Foreskin fibroblast (primary cell): ENCODE measurements at places on chromosomes 1 and 21.
A peak's percentile ranks its signal among the peaks of the same experiment; 100 is the strongest.

DNA sequence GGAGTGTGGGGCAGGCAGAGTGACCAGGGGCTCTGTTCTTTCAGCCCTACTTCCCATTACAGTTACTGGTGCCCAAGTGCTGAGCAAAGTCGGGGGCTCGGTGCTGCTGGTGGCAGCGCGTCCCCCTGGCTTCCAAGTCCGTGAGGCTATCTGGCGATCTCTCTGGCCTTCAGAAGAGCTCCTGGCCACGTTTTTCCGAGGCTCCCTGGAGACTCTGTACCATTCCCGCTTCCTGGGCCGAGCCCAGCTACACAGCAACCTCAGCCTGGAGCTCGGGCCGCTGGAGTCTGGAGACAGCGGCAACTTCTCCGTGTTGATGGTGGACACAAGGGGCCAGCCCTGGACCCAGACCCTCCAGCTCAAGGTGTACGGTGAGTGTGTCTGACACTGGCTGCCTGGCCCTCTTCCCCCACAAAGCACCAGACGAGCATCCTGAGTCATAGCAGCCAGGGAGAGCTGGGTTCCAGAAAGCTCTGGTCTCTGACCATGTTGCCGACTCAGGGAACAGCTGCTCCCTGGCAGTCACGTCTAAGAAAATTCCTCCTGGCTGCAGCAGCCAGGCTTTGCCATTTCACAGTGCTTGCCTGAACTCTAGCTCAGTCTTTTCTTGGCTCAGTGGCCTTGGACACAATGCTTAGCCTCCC, 3.3 kb downstream of the SLAMF8 start:
- peak; percentile 57 for DNase-seq

DNA sequence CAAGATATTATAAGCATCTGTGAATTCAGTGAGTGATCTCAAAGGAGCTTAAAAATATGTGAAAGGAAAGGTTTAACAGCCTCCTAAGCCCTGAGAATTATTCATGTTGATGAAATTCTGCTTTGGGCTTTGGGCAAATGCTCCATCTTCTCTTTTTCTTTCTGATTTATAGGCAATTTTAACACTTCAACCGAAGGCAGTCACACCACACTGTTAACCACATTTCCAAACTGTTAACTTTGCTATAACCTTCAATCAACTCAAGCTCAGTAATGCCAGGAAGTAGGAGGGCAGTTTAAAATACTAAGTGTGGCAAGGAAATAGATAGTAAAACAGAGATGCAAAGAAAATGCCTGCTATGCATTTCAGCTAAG, 54.4 kb upstream of the NEK7 start:
- peak; percentile 47 for DNase-seq

DNA sequence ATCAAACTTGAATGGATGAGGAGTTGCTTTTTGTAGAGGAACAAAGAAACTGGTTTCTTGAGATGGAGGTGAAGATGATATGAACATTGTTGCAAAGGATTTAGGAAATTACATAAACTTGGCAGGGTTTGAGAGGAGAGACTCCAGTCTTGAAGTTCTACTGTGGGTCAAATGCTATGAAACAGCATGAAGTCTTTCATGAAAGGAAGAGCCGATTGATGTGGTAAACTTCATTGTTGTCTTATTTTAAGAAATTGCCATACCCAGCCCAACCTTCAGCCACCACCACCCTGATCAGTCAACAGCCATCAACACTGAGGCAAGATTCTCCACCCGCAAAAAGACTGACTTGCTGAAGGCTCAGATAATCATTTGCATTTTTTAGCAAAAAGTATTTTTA, 52.2 kb downstream of the SIPA1L2 start:
- no peak for DNase-seq

DNA sequence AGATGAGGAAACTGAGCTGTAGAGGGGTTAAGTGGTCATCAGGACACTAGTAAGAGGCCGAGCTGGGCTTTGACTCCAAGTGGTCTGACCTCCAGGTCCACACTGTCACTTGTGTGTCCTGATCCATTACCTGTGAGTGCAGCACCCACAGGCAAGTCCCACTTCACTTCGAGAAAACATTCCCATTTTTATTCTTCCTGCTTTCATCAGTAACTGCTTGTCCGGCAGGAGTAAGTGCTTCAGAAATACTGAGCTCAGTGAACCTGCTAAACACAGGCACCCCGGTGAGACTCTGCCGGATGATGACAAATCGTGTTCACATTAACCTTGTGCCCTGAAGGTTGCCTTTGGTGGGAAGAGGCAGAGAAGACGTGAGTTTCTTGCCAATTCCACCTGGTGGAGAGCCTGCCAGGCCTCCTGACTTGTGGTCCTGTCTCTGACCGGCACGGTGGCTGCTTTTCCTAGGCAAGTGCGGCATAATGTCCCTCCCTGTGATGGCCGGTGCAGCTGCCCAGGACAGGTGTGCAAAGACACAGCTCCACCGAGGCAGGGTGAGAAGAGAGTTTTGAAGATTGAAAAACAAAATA, 29.4 kb downstream of the ZBTB18 start:
- no peak for DNase-seq

- no peak for DNase-seq
Observed at GRCh38 chr1:209667708-209668107, 7.5 kb upstream of the G0S2 start.

- peak; percentile 24 for DNase-seq
Observed at GRCh38 chr21:43884861-43885417, 19.9 kb downstream of the AGPAT3 start.

GRCh38 chr1:44924835-44925464, 61.4 kb downstream of the EIF2B3 start:
- DNase-seq: peak; percentile 73

DNA sequence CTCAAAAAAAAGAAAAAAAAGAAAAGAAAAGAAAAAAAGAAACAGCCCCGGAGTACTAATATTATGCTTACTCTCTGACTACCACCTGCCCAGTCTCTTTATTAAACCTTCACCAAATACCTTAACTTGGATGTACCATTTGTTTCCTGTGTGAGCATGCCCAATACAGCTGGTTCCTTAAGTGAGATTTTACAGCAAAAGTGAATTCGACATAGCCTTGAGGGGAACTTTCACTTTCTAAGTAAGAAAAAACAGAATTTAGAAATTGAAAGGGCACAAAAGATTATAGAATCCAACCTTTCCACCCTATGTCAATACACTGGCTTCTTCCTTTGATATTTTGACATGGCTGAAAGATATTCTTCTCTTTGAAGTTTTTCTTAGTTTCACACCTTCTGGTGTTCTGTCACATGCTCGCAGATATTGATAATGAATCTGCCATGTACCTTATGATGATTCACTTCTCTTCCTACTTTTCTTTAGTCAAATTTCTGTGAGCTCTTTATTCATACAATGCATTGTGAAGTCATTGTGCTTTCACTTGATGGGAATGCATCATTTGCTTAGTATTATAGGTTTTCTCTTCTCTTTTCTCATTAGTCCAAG, 5.2 kb upstream of the GIPC2 start:
- DNase-seq: no peak

DNA sequence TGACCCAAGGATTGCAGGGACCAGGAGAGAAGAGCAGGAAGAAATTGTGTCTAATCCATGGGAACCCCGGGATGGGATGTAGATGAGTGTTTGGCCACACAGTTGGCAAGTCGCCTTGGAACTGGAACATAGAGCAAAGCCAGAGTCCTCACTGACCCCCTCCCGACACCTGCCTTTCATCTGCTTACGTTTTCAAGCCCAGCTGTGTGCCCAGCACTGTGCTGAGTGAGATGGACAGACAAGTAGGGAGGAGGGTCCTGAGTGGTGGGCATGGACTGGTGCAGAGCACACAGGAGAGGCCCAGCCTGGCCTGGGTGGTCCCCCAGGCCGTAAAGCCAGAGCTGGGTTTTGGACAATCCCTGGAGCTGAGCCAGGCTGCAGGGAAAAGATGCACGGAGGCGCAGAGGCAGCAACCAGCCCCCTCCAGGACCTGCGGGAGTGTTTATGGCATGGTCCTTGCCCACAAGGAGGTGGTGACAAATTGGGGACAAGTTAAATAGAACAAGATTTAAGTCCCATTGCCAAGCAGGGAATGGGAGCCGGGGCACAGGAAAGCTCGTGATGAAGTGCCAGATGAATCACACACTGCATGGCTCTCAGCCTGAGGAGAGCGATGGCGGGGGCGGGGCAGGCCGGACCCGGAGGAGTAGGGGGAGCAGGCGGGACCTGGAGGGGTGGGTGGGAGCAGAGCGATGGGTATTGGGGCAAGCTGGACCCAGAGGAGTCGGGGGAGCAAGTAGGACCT, 157.8 kb upstream of the VAMP3 start:
- DNase-seq: no peak

DNA sequence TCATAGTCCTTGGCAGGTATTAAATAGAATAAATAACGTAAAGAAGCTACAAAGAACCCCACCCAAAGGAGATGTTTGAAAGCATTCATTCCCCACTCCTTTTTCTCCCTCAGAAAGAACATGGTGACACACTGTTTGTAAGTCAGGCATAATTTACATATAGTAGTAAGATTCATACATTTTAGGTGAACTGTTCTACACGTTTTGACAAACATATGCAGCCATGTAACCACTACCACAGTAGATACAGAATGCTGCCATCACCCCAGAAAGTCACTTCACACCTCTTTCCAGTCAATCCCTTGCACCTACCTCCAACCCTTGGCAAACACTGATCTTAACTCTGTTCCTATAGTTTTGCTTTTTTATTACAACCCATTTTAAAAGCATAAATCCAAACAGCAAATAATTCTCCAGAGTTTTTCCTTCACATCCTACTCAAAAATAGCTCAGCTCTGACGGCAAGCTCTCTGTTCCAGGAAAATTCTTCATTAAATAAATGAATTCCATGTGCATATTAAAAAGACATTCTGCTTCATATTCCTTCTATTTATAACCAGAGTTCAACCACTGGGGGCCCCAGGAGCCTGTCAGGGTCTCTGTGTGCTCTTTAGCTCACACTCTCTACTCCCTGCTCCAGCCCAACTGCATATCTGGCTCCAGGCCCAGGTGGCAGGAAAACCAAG, 258.8 kb downstream of the PLPP3 start:
- DNase-seq: no peak

DNA sequence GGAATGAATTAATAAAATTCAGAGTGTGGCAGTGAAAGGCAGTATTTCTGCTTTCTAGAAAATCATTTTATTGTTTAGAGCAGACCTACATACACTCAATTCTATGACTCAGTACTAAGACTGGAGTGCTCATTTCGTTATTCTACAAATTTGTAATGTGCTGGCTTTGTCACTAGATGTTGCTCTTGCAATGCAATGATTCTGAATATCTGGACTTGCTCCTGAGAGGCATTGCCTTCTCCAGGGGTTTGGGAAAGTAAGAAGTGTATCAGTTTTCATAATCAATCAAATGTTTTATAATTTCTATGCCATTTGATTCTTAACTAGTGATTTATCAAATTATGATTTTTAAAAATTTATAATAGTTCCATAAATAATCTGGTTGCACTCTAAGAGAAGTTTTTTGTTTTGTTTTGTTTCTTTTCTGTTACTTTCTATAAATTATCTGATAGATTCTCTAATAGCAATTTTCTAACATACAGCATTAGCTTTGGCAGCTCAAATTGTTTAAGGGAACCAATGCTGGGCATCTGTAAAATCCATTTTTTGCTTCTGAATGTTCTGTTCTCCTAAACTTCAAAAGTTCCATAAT, 280.5 kb upstream of the SGIP1 start:
- peak; percentile 84 for DNase-seq

DNA sequence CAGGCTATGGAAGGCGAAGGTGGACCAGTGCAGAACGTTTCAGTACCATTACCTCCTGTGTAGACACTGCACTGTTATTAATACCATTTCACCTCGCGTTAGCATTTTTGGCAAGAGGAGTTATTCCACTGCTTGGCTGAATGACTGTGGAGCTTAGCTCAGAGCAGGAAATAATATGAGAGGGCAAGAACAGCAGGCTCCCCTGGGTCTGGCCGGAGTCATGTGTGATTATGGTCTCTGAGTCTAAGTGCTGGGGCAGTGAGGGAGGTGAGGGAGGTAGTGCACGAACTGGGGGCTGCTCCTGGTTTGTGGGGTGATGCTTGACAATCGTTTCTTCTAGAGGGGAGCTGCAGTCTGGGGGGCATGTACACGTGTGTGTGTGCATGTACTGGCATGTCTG, 82.9 kb downstream of the MDM4 start:
- no peak for DNase-seq

DNA sequence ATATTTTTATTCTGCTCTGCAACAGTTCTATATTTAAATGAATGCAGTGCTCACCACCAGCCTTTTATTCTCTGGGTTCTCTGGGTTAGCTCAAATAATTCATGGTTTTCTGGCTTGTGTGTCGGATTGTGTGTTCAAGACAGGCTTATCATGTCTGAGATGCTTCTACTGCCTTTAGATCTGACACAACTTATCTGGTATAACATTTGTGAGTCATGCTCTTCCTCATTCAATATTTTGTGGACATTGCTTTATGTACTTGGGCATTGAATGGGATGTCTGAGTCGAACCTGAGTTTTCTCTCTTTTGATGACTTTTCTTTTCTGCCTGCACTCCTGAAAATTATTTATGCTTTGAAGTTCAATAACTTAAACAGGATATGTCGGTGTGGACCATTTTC, 17.6 kb upstream of the PKP1 start:
- peak; percentile 56 for DNase-seq

DNA sequence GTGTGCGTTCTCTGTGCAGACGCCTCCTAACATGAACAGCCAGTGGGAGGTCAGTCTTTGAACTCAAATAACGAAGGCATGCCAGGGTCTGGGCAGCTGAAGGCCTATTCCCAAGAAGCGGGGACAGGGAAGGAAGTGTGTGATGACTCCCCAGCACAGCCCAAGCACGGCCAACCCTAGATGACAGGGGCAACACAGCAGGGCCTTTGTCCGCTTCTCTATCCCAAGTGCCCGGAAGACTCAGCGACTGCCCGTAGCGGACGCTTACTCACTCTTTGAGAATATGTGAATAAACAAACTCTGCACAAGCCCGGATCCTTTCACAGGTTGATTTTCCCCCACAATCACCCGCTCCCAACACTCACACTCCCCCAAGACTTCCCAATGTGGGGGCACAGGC, 11.2 kb downstream of the C1orf198 start:
- no peak for DNase-seq

DNA sequence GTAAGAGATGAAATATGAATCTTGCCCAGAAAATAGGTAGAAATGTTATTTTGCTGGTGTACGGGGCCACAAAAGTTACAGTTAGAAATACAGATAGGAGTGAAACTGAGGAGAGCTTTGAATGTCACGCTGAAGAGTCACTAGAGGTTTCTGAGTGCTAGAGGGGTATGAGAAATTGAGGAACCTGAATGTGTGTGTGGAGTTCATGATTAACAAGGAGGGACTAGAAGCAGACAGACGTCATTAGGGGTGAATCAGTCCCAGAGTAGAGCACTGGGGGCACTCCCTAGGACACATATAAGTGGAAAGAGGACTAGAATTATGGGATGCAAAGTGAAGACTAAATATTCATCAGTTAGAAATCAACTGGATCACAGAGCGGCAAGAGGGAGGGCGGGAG, 188.9 kb upstream of the MAP1LC3C start:
- DNase-seq: no peak

- no peak for DNase-seq
Observed at GRCh38 chr1:217360510-217360909, 270.4 kb downstream of the GPATCH2 start.

GRCh38 chr1:160362168-160362957, 4.5 kb upstream of the NHLH1 start:
- DNase-seq: no peak
